ENCODE measurements at places on chromosomes 7 and 10.
A peak's percentile ranks its signal among the peaks of the same experiment; 100 is the strongest.

DNA sequence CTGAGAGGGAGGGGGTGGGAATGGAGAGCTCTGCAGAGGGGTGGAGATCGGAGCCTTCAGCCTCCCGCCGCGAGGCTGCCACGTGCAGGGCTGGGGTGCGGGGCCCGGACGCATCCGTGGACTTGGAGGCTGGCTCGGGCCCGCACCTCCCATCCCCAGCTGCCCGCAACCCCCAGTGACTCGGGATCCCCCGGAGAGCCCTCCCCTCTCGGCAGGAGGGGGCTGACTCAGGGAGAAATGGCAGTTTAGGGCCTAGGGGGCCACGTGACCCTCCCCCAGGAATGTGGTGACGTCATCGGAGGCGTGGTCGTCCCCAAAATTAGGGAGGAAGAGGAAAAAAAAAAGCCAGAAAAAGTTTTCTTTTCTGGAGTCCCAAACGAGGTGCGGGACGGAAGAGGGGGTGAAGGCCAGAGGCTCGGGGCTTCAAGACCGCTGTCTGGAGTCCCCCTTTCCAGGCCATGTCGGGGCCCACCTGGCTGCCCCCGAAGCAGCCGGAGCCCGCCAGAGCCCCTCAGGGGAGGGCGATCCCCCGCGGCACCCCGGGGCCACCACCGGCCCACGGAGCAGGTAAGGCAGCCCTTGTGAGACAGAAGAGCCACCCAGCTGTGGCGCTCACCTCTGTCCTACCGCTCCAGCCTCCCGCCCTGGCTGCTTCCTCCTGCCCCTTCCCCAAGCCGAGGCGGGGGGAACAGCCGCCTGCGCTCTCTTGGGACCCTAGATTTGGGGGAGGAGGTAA lies at the start of gene TRIP6:
TRIP6 (plus strand) TSS at position 348 of the 736 bp plus-strand sequence; CDS start at position 459, 111 bp downstream.
- peak; percentile 62 for DNase-seq

DNA sequence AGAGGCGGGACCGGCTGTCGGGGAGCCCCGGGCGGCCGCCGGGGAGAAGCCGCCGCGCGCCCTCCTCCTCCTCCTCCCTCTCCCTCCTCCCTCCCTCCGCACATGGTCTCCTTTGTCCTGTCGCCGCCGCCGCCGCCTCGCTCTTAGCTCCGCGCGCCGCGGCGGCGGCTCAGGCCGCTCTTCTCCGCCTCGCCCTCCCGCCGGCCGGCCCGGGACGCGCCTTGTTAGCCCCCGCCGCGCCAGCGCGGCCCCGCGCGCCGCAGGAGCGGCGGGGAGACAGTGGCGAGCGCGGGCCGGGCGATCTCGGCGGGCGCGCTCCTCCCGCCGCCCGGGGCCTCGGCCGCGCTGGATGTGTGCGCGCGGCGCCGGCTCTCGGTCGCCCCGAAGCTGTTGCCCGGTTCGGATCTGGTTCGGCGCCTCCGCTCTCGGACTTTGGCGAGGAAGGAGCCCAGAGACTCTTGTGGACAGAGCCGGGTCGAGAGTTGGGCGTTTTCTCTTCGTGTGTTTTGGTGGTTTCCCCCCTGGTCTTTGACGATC lies 437.4 kb upstream of the GALNT17 start:
- DNase-seq: peak; percentile 52

DNA sequence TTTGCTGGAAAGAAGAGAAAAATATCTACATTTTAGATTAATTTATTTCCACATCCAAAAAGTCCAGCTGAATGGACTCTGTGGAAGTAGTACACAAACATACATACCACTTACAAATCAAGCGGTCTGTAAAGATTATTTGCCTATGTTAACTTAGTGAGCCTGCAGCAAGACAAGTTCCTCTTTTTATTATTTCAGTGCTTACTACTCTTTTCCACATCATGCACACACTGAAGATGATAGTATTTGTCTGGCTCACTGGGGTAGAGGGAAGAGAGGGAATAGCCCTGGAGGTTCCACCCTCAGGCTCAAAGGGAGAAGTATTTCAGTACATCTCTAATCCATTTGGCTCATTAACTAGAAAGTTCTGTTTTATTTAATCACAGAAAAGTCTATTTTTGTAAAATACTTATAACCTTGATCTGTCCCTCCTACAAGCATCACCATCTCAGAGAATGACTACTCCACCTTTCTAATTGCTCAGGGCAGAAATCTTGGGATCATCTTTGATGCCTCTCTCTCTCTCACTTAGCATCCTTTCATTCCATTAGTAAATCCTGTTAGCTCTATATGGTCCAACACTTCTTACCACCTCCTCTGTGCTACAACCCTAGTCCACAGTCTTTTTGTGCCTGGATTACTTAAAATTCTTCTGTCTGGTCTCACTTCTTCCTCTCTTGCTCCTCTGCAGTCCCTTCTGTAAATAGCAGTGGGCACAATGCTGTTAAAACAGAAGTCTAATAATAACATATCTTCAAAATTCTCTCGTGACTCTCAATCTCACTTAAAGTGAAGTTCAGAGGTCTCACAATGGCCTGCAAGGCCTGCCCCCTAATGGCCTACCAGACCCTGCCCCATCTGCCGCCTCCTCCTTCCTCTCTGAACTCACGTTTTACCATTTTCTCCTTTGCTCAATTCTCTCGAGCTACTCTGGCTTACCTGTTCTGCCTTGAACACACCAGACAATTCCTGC lies 64.3 kb upstream of the CCDC6 start:
- DNase-seq: peak; percentile 72

- DNase-seq: no peak
These were observed 85.1 kb upstream of the KMT2E start for GRCh38 chr7:104928721-104929400.

- DNase-seq: no peak
These were observed 33.6 kb downstream of the BUB3 start for GRCh38 chr10:123187781-123188180.

GRCh38 chr10:23318359-23318758 lies 26.2 kb downstream of the C10orf67 start:
- no peak for DNase-seq

DNA sequence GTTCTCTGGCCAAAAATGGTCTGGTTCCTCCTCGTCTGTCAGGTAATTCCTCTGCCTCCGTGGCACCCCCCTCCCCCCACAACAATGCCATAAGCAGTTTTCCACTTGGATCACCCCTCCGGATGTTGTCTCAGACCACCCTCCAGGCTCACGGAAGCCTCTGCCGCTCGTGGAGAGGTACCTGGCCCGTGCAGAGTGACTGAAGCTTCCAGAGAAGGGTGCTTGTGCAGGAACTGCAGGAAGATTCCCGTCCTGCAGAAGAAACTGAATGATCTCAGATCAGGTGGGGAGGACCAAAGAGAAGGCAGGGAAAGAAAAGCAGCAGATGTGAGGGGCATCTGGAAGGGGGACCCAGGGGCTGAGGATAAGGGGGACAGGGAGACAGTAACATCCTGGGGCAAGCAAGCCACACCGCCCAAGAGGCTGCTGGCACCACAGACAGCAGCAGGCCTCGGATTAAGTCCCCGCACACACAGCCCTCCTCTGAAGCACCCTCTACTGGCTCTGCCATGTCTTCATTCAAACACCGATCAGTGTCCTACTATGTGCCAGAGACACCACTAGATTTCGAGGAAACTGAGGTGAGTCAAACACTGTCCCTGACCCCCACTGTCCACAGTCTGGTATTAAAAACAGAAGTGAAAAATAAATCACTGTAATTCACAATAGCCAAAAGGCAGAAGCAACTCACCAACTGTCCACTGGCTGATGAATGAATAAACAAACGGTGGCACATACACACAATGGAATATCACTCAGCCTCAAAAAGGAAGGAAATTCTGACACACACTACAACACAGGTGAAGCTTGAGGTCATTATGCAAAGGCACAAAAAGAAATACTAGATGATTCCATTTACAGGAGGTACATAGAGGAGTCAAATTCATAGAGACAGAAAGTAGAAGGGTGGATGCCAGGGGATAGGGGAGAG lies 26.4 kb downstream of the KIAA1549 start:
- no peak for DNase-seq

- no peak for DNase-seq
These were observed 44.8 kb upstream of the EMX2 start for GRCh38 chr10:117497736-117498135.

DNA sequence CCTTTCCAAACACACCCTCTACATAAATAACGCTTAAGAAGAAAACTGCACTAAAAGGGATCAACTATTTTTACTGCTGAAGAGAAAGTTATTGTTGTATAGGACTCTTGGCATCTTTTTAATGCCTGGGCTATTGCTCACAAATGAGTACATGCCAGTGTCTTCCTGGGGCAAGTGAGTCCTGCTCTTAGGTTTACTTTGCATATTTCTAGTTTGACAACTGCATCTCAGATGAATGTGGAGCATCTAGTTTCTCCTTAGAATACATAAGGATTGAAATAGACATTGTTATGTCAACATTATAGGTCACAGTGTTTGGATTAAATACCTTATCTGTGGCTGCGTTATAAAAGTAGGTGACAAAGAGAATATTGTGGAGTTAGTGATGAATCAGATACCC lies 44.5 kb downstream of the PSMC2 start:
- no peak for DNase-seq

GRCh38 chr7:140238778-140239652 lies 62.2 kb upstream of the KDM7A start:
- DNase-seq: no peak

- no peak for DNase-seq
These were observed 37.2 kb downstream of the RAPGEF5 start for GRCh38 chr7:22319424-22320403.

DNA sequence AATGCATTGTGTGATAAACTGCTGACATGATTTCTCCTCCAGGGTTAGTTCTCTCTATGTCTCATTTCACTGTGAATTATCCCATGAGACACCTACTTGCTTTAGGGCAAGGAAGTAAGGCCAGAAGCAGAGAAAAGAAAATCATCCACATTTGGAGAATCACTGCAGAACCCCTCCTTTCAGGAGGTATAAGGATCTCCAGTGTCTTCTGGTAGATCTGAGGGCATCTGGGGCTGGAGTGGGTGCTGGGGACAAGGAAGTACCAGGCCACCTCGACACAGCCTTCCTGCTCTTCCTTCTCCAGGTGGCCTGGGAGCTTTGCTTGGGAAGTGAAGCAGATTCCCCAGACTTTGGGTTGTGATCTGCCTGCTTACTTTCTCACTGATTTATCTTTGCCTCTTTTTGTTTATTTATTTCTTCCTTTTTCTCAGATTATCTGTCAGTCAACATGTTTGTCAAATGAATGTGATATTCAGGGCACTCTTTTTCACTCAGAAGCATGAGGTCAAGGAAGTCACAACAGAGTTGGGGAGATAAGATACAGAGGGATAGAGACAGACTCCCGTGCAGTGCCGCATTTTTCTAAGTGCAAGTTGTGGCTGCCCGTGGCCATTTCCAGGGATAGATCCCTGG lies 12.4 kb upstream of the CAMK2G start:
- DNase-seq: peak; percentile 1

DNA sequence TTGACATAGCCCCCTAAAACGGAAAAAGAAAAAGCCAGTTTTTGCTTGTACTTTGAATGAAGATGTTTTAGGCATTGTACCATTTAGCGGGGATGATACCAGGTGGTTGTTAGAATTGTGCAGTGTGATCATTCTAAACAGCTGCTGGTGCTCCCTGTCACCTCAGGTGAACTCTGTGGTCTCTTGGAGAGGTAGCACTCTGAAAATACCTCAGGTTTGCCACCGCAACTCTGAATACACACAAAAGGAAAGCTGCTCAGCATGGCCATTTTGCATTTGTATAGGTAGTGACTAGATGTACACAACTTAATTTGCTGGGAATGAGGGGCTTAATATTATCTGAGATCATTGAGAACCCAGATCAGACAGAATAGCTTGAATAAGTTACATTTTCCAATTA lies 52.6 kb downstream of the PLEKHA8 start:
- DNase-seq: no peak

GRCh38 chr7:10952588-10952987 lies 21.1 kb upstream of the PHF14 start:
- no peak for DNase-seq

DNA sequence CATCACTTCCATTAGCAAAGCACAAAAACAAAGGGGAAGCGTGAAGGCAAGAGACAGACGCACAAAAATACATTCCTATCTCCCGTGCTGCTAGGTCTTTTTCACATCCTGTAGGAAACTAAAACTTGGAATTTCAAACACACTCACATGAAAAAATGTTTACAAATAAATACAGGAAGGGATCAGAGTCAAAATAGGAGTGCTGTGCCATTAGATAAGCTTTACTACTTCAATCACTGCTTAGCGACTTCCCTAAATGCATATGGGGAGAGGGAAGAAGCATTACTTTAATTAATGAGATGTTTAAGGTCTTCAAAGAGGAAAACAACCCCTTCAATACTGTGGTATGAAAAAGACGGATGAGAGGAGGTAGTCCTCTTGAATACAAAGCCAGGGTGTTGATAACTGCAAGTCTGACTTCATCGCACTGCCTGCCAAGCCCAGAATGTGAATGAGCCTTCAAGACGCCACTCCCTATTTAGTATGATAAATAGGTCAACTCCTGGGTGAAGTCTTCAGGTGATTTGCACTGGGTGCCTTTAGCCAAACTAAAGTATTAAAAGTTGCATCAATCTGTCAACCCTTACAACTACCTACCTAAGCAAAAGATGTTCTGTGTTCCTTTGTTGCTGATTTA lies 13.9 kb downstream of the PARD3 start:
- DNase-seq: no peak

DNA sequence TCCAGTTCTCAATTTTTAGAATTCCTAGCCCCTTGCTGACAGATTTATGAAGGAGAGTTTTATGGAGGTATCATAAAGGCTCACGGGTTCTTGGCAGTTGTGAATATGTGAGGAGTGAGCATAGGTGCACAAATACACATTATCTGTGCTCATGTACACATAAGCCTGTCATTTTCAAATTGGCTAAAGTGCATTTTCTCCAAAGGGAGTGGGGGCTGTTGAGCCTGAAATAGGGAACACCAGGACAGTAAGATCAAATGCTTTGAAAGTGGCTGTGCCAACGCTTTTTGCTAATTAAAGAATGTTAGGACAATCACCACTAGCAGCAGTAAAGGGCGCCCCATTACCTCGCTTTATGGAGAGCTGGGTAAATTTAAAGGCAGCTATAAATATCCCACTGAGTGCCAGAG lies 8.3 kb upstream of the LRRC4 start:
- DNase-seq: no peak

- no peak for DNase-seq
These were observed 345.7 kb upstream of the AOAH start for GRCh38 chr7:37070031-37070430.

All from germinal center (tissue), 1 donor.